ENCODE measurements at places on chromosomes 16 and 17.

GRCh38 chr16:11232852-11233726 lies 22.9 kb downstream of the SOCS1 start:
- no peak for DNase-seq

GRCh38 chr17:80946449-80946848 lies 45.2 kb upstream of the CHMP6 start:
- no peak for DNase-seq

DNA sequence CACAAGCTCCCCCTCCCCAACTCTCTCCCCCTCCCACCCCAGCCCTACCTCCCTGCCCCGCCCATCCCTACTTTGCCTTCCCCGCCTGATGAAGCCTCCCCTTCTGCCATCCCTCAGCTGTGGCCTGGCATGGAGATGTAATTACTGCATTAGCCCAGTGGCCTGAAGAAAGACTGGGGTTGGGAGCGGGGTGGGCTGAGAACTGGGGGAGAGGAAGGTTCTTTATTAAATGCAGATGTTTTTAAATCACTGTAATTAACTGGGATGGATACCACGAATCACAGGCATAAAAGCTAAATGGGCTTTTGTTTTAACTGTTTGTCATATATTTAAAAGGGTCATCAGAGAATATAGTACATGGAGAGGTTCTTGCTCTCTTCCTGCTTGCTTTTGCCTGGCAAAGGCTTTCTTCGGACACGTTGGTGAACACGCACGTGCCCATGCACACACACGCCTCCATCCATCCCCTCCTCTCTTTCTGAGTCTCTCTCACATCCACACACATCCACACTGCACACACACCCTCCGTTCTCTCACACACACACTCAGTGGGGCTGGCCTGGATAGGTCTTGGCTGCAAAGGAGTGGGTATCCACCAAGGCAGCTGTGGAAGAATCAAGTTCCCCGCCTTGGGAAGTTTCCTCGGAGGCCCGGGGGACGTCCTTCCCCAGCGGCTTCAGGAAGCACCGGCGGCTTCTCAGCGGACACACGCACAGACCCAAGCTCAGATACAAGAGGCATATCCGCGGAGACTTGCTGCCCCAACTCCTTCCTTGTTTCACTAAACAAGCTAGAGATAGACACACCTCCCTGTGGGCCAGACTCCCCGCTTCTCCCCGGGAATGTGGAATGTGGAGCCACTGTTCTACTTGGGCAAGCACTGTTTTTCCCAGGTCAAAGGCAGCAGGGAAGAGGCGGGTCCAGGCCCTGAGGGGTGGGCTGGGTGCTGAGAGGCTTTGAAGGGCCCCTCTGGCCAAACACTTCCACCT lies 27.4 kb upstream of the TNRC6C start:
- no peak for DNase-seq

- DNase-seq, result no peak
Observed at GRCh38 chr16:83356266-83356665, 451.5 kb upstream of the HSBP1 start.

- DNase-seq, result no peak
Observed at GRCh38 chr17:67095803-67096202, 51.4 kb downstream of the CACNG1 start.

DNA sequence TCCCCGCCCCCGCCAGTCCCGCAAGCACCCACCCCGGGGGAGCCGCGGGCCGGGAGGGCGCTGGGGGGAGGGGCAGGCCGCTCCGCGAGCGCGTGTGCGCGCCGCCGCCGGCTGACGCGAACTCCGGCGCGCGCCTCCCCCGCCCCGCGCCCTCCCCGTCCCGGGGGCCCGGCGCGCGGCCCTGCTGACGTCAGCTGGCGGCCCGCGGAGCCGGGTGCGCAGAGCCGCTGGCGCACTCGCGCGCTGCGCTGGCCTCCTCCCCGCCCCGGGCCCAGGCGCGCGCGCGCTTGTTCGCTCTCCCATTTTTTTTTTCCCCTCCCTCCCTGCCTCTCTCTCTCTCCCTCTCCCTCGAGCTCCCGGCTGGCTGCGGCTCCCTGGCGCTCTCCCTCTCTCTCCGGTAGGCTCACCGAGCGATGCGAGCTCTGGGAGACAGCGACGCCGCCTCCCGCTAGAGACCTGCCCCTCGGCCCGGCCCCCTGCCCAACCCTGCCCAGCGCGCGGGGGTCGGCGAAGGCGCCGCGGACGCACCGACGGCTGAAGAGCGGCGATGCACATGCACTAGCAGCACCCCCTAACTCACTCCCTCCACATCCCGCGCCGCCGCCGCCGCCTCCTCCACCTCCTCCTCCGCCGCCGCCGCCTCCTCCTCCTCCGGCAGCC lies at the start of gene GNAO1:
Gene GNAO1 (plus strand): TSS at position 334 of the 660 bp plus-strand sequence. CDS start 747 bp downstream, outside the sequence.
- DNase-seq, result peak; percentile 2

- peak; percentile 67 for DNase-seq
Observed at GRCh38 chr16:67284699-67285646, 5.6 kb downstream of the PLEKHG4 start.

DNA sequence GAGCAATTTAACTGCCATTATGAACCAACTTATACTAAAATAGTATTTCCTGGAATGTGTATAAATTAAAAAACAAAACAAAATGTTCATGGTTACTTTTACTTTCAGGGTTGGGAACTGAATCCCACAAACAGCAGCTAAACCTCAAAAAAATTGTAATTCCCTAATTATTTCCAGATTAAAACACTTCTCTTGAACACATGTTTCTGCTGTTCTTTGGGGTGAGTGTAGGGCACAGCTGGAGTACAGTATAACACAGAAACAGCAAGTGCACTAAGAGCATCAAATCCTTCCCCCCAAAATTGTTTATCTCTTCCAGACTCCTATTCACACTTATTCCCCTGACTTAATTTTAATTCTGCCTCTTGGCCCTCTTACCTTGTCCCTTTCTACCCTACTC lies 56.4 kb downstream of the KANSL1 start:
- no peak for DNase-seq

GRCh38 chr16:52471650-52472370 lies 75.1 kb downstream of the TOX3 start:
- no peak for DNase-seq

GRCh38 chr16:68539711-68540239 lies 684 bp downstream of the ZFP90 start:
- peak; percentile 18 for DNase-seq

- no peak for DNase-seq
Observed at GRCh38 chr17:51527225-51527982, 267.1 kb downstream of the UTP18 start.

- DNase-seq, result no peak
Observed at GRCh38 chr17:7997186-7997585, 5.2 kb upstream of the GUCY2D start.

DNA sequence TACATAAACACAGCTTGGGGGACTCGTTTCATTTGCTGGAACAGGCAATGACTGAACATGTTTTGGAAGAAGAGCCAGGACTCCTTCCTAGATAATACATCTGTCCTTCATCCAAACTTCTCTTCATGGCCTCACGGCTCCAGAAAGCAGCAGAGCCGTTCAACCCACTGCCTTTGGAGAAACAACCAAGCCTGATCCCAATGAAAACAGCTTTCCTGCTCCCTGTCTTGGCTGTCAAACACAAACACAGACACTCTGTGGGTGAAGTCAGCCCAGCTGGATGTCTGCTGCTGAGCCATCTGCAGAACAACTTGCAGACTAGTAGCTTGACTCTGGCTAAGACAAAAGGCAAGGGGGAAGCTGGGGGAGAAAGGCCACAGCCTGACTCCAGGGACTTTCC lies 345.1 kb upstream of the PSMD7 start:
- no peak for DNase-seq

- no peak for DNase-seq
Observed at GRCh38 chr17:81350320-81350890, 44.9 kb upstream of the BAHCC1 start.

DNA sequence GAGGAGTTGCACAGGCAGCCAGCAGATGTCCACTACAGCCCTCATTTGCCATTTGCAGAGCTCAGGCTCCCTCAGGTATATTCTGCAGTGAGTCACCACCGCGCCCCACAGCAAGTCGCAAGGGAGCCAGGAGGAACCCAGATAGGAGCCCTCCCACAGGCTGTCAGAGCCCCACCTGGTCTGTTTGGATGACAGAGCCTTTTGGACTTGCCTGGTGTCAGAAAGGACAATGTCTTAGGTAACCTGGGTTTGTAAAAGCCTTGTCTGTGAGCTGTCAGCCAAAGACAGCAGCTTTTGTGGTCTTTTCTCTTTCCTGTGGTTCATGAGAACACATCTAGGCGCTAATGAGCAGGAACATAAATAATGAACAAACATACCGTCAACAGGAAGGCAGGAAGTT lies 70.9 kb downstream of the GNAO1 start:
- no peak for DNase-seq

GRCh38 chr16:29029168-29029994 lies 44.5 kb downstream of the LAT start:
- no peak for DNase-seq

DNA sequence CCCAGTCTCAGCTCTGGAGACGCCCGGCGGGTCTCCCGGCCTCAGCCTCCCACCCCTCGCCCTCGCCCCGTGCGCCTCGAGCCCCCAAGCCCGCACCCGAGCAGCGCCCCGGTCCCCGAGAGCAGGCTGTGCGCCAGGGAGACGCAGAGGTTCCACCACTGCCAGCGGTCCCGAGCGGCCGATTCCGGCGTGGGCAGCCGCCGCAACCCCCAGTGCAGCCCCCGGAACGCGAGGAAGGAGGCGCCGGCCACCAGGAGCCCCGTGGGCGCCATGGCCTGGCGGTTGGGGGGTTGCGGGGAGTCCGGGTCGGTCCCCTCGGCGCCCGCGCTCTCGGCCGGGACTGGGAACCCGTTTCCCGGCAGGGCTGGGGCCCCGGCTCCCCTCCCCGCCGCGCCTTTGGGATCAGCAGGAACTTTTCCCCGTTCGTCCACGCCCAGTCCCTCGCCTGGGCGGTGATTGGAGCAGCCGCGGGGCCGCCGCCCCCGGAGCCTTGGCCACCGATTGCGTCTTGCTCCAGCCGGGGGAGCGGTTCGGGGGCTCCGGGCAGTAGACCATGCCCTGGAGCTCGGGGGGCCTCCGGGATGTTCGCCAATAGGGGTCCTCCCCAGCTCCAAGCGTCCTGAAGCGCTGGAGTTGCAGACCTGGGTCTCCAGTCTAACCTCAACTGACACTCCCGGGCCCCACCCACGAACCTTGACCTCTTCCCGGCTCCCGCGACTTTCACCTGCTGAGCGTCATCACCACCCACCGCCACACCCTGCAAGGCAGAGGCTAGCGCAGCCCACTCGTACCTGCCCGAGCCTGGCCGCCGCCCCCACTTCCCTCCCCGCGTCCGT lies at the start of gene TLCD2:
Gene TLCD2 (minus strand): TSS at position 407 of the 836 bp plus-strand sequence. CDS start 135 bp downstream, at position 272.
- DNase-seq, result no peak

DNA sequence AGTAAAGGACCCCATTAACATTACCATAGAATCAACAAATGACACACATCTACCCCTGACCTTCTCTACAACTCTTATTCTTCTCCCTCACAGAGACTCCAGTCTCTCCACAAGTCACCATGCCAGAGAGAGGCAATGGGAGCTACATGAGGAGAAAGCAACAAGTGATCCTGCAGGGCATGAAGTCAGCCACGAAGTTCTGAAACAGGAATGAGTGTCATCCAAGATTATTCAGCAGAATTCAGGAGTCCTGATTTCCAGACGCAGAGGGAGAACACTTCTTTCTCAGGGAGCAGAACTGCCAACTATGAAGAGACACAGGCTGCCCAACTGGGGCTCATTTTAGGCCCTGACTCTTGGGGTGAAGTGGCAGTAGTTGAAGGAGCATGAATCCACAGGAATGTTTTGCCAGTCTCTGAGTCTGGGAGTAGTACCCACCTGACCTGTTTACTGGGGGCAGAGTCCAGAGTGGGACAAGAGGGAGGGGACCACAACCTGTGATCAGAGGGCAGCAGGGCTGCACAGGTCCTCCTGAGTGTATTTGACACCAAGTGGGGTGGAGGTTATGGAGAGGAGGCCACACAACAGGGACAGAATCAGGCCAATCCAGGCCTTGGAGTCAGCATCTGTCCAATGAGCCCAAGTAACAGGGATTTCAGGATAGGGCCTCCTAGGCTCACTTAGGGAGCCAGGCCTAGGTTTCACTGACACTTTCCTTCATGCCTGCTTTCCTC lies 2.4 kb upstream of the MTMR4 start:
- DNase-seq, result no peak
